ENCODE measurements at places on chromosomes 3 and 15.

GRCh38 chr3:194604837-194605236, 28.4 kb downstream of the TMEM44 start:
- DNase-seq = no peak

- no peak for DNase-seq
Measured at GRCh38 chr15:59622289-59622688, 10.7 kb downstream of the GCNT3 start.

DNA sequence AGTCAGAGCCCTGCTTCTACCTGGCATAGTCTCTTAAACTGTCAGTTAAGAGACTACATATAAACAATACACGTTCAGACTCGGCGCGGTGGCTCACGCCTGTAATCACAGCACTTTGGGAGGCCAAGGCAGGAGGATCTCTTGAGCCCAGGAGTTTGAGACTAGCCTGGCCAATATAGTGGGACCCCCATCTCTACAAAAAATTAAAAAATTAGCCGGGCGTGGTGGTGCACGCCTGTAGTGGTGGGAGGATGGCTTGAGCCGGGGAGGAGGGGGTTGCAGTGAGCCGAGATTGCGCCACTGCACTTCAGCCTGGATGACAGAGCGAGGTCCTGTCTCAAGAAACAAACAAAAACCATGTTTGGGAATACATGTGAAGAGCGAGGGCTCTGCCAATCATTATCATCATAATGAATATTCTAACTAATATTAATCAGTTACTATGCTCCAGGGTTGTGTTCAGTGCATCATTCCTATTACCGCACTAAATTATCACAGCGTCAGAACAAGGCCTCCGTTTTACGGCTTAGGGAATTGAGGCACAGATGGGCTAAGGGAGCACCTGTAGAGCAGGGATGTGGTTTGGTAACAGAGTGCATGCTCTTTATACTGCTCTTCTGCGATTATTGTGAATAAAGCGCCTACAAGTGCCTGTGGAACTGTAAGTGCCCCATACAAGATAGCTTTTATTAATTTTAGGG, 844 bp upstream of the UQCC5 start:
- no peak for DNase-seq

DNA sequence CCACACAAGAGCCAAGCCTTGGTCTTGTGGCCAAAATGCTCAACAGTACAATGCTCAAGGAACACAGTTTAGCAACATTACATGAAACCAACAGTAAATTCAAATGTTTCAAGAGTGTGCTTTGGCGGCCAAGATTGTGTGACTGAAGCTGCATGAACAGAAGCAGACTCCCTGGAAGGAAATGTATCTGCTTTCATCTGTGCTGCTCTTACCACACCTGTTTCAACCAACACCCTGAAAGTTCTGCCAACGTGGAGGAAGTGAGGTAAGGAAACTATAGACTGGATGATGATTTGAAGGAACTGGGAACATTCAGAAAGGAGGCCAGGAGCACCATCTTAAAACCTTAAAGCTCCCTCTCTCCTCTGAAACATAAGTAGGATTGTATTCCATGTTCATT, 55.7 kb downstream of the MB21D2 start:
- DNase-seq = no peak

DNA sequence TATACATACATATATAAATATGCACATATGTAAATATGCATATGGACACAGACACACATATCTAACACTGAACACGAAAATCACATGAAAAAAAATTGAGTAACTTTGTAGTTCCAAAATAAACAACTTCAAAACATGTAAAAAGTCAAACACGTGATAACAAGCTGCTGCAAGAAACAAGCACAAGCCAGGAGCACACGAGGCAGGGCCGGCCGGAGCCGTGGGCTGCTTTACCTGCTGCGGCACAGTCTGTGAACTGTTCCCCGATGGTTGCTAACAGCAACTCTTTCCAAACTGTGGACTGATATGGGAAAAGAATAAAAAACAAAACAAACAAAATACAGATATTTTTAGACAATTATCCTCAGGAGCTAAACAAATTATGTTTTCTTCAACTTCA, 31.6 kb downstream of the EIF4E3 start:
- no peak for DNase-seq

DNA sequence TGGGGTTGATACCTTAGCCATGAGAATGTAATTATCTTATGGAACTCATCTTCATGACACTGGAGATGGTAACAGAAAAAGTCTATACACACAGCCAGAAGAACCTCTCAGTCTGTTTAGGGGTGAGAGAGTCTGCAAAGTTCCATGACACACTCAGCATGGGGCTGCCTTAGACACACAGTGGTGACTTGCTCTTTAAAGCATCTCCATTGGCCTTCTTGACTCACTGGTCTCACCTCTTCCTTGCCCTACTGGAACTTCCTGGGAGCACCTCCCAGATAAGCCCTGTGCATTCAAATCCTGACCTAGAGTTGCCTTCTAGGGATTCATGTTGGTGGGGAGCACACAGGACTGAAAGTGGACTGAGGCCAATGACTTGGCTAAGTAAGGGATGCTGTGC, 9.3 kb downstream of the MAGI1 start:
- DNase-seq = no peak

GRCh38 chr3:112681822-112682325, 40.9 kb upstream of the CCDC80 start:
- DNase-seq = no peak

DNA sequence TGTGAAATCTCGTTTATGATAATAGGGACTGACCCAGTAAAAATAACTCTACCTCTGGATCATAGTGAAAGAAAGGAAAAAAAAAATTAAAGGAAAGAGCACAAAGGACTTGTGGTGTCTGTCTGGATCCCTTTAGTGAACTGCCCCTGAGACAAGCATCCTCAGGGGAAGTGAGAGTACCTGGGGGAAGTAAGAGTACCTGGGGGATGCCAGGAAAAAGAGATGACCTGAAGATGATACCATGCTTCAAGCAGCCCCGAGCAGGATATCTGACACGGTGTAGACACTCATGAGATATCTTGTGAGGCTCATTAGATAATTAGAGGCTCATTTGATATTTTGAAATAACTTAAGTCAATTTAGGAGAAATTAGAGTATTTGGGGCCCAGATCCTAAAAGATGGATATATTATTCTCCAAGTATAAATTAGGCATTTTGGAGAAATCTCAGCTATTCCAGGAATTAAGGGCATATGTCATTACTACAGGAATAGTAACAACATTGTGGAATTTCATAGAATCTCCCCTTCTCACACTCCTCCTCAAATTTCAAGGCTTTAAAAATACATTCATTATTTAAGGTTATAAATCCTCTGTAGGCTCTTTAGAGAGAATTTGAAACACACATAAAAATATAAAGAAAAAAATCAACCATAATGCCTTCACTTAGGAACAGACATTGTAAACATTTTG, 36.3 kb upstream of the PSMD6 start:
- DNase-seq = no peak

GRCh38 chr3:105511031-105511430, 144.3 kb downstream of the ALCAM start:
- no peak for DNase-seq

- no peak for DNase-seq
Measured at GRCh38 chr3:169528289-169528688, 135.2 kb downstream of the MECOM start.

- DNase-seq = no peak
Measured at GRCh38 chr15:73996939-73997338, 2.4 kb downstream of the PML start.

DNA sequence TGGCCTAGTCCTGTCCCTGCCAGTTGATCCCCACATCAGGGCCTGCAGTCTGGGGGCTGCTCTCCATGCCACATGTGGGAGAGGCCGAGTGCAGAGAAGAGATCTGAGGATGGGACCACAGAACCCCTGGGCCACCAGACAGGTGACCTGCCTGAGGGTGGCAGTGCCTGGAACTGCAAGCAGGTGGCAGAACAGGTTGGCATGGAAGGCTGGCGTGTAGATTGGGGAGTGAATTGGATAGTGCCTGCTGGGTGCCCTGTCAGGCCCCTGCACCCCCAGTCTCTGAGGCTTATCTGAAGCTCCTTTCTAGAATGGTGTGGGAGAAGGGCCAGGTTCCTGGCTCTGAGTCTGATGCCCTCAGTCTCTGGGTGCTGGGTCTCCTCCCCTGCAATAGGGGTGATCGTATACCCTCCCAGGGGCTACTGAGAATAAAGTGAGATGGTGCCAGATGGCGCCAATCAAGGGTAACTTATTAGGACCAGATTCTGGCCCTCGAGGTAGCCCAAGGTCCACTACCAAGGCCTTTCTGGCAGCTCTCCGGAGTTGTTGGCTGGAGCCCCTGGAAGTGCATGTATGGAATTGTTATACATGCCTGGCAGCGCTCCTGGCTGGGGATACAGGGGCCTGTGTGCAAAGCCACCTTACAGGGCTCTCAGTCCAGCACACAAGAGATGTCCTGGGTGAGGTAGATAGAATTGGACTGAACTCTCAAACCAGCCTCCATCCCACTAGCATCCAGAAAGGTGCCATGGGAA, 15.7 kb downstream of the C3orf18 start:
- DNase-seq = no peak

- DNase-seq = no peak
Measured at GRCh38 chr15:68419301-68420175, 12.4 kb downstream of the ITGA11 start.

DNA sequence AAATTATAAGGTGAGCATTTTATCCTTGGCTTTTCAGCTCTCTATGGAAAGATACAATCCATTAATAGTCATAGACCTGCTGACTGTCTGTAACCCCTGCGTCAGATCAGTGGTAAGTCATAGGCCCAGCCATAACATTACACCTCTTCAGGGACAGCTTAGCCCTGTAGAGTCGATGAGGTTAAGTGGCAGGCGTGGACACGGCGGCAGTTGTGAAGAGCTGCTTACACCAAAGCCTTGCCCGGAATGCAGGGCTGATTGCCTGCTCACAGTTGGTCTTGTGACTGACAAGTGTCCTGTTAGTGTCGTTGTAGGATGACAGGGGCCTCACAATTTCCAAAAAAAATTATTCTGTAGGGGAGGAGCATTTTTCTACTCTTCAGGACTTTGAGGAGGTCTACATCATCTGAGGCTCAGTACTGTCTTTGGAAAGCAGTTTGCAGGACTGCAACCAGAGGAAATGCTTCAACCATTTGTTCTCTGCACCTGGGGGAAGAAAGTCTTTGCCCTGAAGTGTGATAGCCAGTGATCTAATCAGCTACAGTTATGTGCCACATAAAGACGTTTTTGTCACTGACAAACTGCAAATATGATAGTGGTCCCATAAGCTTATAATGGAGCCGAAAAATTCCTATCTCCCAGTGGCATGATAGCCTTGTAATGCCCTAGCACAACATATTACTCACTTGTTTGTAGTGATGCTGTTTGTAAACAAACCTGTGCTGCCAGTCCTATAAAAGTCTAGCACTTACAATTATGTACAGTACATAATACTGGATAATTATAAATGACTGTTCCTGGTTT, 14.9 kb upstream of the SELENOT start:
- no peak for DNase-seq

GRCh38 chr3:45915518-45916231, 27.6 kb upstream of the CXCR6 start:
- peak; percentile 42 for DNase-seq

Measured in stimulated activated CD8-positive, alpha-beta memory T cell treated with anti-CD3 and anti-CD28 coated beads, Interleukin-15, amount 100 ng/mL, for 24 hours (primary cell).